Astrocyte (in vitro differentiated cells and primary cell): ENCODE measurements at places on chromosomes 3 and 15.

GRCh38 chr3:23655749-23656148 lies 150.0 kb upstream of the UBE2E1 start:
- no peaks in the 10 kb centered on the region for H3K27me3 ChIP-seq
- no peaks in the 10 kb centered on the region for H3K36me3 ChIP-seq
- no peak for DNase-seq
- no peak overlapping the region for H3K27ac ChIP-seq

GRCh38 chr15:80419546-80419945 lies 15.4 kb downstream of the ARNT2 start:
- H3K36me3 ChIP-seq, result no peaks in the 10 kb centered on the region
- no peak overlapping the region for H3K4me3 ChIP-seq
- peak overlapping the region; percentile 47 for H3K27ac ChIP-seq
- H3K4me1 ChIP-seq, result peaks cover 21% of the 10 kb centered on the region

- peaks cover 14% of the 10 kb centered on the region for H3K4me1 ChIP-seq
- H3K27ac ChIP-seq, result no peak overlapping the region
- DNase-seq, result no peak
- no peak overlapping the region for H3K4me3 ChIP-seq
Observed at GRCh38 chr15:83163032-83163431, 44.6 kb downstream of the HDGFL3 start.

DNA sequence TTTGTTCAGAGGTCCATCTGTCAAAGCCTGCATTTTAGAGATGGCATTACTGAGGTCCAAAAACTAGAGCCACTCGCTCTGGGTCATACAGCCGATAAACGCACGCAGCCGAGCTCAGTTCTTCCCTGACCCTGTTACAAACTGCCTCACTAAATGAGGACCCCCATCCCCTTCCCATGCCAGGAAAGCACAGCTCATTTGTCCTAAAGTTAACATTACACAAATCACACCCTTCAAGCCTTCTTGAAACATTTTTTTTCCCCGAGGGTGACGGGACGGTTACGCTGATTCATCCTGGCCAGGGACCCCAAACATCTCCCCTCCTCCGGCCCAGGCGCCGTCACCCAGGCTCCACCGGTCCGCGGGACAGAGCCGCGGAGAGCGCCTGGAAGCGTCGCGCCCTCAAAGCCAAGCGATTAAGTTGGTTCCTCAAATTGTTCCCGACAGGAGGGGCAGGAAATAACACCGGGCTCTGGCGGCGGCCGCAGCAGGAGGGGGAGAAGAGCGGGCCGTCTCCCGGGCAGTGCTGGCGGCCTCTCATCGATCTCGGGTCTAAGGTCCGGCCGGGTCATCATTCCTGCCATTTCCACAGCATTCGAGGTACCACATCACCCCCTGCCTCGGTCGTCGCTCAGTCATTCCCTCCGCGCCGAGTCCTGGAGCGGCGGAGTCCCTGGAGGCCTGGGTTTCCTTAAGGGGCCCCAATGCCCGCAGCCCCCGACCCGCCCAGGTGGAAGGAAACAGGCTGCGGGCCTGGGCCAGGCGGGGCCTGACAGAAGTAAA lies 619 bp upstream of the CMTM8 start:
- peaks cover 13% of the 10 kb centered on the region for H3K4me1 ChIP-seq
- no peaks in the 10 kb centered on the region for H3K36me3 ChIP-seq
- H3K4me3 ChIP-seq, result peak overlapping the region; percentile 50
- no peak for DNase-seq

GRCh38 chr3:102573483-102574028 lies 138.7 kb downstream of the ZPLD1 start:
- H3K27ac ChIP-seq, result no peak overlapping the region
- H3K4me1 ChIP-seq, result no peaks in the 10 kb centered on the region
- H3K4me3 ChIP-seq, result no peak overlapping the region
- no peak for DNase-seq

- no peak for DNase-seq
- H3K4me1 ChIP-seq, result peaks cover 11% of the 10 kb centered on the region
- no peak overlapping the region for H3K27ac ChIP-seq
- no peaks in the 10 kb centered on the region for H3K36me3 ChIP-seq
- no peaks in the 10 kb centered on the region for H3K27me3 ChIP-seq
Observed at GRCh38 chr15:80153900-80154299, 1.1 kb downstream of the FAH start.

DNA sequence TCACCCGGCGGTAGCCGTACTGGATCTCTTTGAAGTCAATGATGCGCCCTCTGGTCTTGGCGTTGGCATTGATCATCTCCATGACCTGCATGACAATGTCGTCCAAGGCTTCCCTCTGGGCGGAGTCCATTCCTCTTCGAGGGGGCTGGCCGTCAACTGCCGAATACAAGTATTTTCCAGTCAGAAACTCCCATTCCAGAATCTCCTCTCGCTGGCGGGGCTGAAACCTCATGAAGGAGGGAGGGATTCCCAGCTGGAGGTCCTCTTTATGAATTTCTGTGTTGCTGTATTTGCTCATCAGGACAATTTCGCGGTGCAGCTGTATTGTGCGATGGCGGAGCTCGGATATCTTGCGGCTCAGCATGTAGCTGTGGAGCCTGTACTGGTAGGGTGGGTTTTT lies 73.4 kb downstream of the CHSY1 start:
- DNase-seq, result no peak
- no peak overlapping the region for H3K4me3 ChIP-seq

GRCh38 chr15:78369161-78369560 lies 29.0 kb downstream of the CRABP1 start:
- H3K36me3 ChIP-seq, result no peaks in the 10 kb centered on the region
- DNase-seq, result no peak
- peaks cover 6% of the 10 kb centered on the region for H3K27me3 ChIP-seq
- no peak overlapping the region for H3K4me3 ChIP-seq

- no peak overlapping the region for H3K4me3 ChIP-seq
- H3K27me3 ChIP-seq, result no peaks in the 10 kb centered on the region
- H3K36me3 ChIP-seq, result no peaks in the 10 kb centered on the region
- no peak for DNase-seq
Observed at GRCh38 chr3:107111872-107112271, 265.4 kb upstream of the CCDC54 start.

DNA sequence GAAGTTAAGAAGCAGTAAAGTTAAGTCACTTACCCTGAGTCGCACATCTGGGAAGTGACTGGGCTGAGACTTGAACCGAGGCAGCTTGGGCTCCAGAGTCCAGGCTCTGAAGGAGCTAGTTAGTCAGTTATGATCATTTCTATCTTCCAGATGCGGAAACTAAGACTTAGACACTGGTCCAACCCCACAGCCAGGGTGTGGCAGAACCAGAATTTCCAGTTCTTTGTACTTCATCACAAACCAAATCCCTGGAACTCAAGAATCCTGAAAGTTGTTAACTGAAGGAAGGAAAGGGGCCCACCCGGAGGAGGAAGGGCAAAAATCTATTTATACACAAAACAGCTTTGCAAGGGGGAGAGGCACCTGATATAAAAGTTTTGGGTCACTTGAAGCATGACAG lies 389.9 kb downstream of the SHQ1 start:
- no peak overlapping the region for H3K27ac ChIP-seq
- no peaks in the 10 kb centered on the region for H3K36me3 ChIP-seq
- DNase-seq, result no peak

GRCh38 chr3:124918524-124918923 lies 16.0 kb downstream of the MUC13 start:
- no peak overlapping the region for H3K4me3 ChIP-seq
- H3K27ac ChIP-seq, result no peak overlapping the region
- no peaks in the 10 kb centered on the region for H3K4me1 ChIP-seq
- no peaks in the 10 kb centered on the region for H3K36me3 ChIP-seq
- no peaks in the 10 kb centered on the region for H3K27me3 ChIP-seq

GRCh38 chr15:52185151-52185561 lies 6.0 kb downstream of the GNB5 start:
- no peaks in the 10 kb centered on the region for H3K36me3 ChIP-seq
- DNase-seq, result no peak
- H3K27ac ChIP-seq, result no peak overlapping the region

- peaks cover 6% of the 10 kb centered on the region for H3K4me1 ChIP-seq
- H3K36me3 ChIP-seq, result peaks cover 13% of the 10 kb centered on the region
- no peaks in the 10 kb centered on the region for H3K27me3 ChIP-seq
- no peak for DNase-seq
- peak overlapping the region; percentile 85 for H3K4me3 ChIP-seq
Observed at GRCh38 chr15:59105854-59106253, 908 bp downstream of the CCNB2 start.

DNA sequence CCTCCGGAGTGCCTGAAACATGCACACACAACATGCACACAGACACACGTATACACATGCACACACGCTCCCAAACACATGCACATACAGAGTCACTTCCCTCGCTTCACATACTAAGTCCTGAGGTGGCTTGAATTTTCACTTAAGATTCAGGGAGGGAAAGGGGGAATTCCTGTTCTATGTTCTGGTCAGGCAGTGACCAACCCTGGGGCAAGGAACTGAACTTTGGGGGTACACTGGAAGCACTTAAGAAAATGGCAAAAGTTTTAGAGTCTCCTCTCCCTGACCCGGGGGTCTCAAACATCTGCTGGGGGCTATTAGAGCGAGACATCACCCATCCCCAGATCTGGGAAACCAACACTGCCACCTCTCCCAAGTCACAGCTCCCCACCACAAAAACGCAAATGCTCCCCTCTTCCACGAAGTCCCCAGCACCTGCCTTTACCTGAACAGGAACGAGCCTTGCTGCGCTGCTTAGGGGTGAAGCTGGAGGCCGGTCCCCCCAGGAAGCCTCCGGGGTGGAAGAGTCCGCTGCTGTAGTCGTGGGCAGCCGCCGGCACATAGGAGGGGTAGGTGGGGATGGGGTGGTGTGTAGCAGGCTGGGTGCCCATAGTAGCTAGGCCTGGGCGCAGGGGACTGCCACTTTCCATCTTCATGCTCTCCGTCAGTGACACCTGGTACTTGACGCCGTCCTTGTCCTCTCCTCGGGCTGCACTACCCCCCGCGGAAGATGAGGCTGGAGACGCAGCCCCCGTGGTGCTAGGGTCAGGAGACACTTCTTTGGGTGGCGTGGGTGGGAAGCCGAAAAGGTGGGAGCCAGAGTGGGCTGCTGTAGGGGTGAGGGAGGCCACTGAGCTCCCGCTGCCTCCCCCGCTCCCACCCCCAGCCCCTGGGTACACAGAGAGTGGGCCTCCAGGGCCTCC lies 7.5 kb downstream of the GATA2 start:
- peaks cover 71% of the 10 kb centered on the region for H3K27me3 ChIP-seq
- DNase-seq, result no peak
- H3K4me3 ChIP-seq, result peak overlapping the region; percentile 15
- H3K36me3 ChIP-seq, result no peaks in the 10 kb centered on the region
- peaks cover 38% of the 10 kb centered on the region for H3K4me1 ChIP-seq
- H3K27ac ChIP-seq, result no peak overlapping the region

- H3K27ac ChIP-seq, result no peak overlapping the region
- no peak overlapping the region for H3K4me3 ChIP-seq
- H3K27me3 ChIP-seq, result peaks cover 6% of the 10 kb centered on the region
- peaks cover 17% of the 10 kb centered on the region for H3K4me1 ChIP-seq
- no peaks in the 10 kb centered on the region for H3K36me3 ChIP-seq
Observed at GRCh38 chr3:63386568-63386967, 108.5 kb downstream of the SYNPR start.

- no peaks in the 10 kb centered on the region for H3K4me1 ChIP-seq
- no peaks in the 10 kb centered on the region for H3K36me3 ChIP-seq
- no peak overlapping the region for H3K27ac ChIP-seq
- DNase-seq, result no peak
- no peaks in the 10 kb centered on the region for H3K27me3 ChIP-seq
Observed at GRCh38 chr3:140572334-140572733, 105.5 kb upstream of the TRIM42 start.

DNA sequence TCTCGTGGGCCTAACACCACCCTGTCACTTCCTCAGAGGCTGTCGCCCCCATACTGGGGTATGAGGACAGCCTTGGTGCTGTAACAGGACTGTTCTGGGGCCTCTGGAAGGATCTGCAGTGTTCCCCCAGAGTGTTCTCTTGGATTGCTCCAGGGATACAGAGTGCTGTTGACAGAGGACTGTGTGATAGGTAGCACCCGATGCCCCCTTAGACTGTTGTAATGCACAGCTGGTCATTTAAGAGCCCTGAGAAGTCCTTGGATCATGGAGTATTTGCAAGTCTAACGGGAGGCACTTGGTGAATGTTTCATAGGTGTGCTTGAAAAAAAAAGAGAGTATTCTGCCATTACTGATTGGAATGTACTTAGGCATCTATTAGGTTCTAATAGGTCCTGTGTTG lies 35.4 kb upstream of the UBE3A start:
- no peaks in the 10 kb centered on the region for H3K27me3 ChIP-seq
- no peak overlapping the region for H3K27ac ChIP-seq
- H3K4me3 ChIP-seq, result no peak overlapping the region
- no peak for DNase-seq
- no peaks in the 10 kb centered on the region for H3K4me1 ChIP-seq

GRCh38 chr3:27740854-27741253 lies 18.7 kb upstream of the EOMES start:
- H3K27ac ChIP-seq, result no peak overlapping the region
- H3K27me3 ChIP-seq, result no peaks in the 10 kb centered on the region
- H3K4me1 ChIP-seq, result no peaks in the 10 kb centered on the region
- no peaks in the 10 kb centered on the region for H3K36me3 ChIP-seq
- H3K4me3 ChIP-seq, result no peak overlapping the region

- peaks cover 5% of the 10 kb centered on the region for H3K27me3 ChIP-seq
- H3K4me3 ChIP-seq, result no peak overlapping the region
- no peaks in the 10 kb centered on the region for H3K4me1 ChIP-seq
- DNase-seq, result no peak
Observed at GRCh38 chr15:59887211-59887610, 116.9 kb upstream of the FOXB1 start.

- H3K27me3 ChIP-seq, result no peaks in the 10 kb centered on the region
- no peak overlapping the region for H3K27ac ChIP-seq
- peak; percentile 26 for DNase-seq
- H3K4me1 ChIP-seq, result no peaks in the 10 kb centered on the region
Observed at GRCh38 chr3:146513386-146514051, 30.9 kb downstream of the PLSCR1 start.

DNA sequence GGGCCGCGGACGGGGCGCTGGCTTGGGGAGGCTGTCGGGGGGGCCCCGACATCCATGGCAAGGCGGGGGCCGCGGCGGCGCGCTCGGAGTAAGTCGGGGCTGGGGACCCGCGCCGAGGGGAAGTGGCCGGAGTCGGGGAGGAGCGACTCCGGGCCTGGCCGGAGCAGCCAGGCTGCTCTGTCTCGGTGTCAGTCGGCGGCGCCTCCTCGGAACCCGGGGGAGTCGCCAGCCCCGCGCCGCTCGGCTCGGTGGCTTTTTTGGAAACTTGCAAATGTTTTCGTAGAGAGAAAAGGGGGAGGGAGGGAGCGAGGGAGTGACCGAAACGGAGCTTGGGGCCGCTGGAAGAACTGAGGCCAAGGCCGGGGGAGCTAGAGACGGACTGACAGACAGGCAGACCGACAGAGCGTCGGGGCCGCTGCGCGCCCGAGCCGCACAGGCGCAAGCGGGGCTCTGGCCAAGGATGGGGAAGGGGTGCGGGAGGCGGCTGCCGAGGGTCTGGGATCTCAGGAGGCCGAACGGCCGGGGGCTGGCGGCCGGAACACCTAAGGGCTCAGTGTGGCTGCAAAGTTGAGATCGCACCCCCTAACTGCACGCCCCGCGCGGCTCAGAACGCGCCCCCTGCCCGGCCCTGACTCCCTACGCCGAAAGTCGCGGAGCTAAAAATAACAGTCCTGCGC lies 5.0 kb downstream of the PTH1R start:
- no peaks in the 10 kb centered on the region for H3K36me3 ChIP-seq
- peaks cover 39% of the 10 kb centered on the region for H3K27me3 ChIP-seq
- DNase-seq, result no peak
- H3K27ac ChIP-seq, result no peak overlapping the region
